Activated naive CD8-positive, alpha-beta T cell treated with anti-CD3 and anti-CD28 coated beads, Interleukin-2, amount 50 U/mL, for 16 hours (primary cell): ENCODE measurements at places on chromosomes 7 and 10.

GRCh38 chr10:19169684-19170083 lies 121.1 kb downstream of the MALRD1 start:
- no peak for DNase-seq

GRCh38 chr7:73960548-73960947 lies 67.4 kb upstream of the ELN start:
- DNase-seq, result no peak

- no peak for DNase-seq
These were observed 11.6 kb downstream of the IMPDH1 start for GRCh38 chr7:128398016-128398840.

GRCh38 chr10:89463846-89464537 lies 49.6 kb downstream of the IFIT5 start:
- DNase-seq, result no peak

- no peak for DNase-seq
These were observed 561.1 kb downstream of the TCERG1L start for GRCh38 chr10:130750441-130750840.

- DNase-seq, result no peak
These were observed 227.0 kb downstream of the INHBA start for GRCh38 chr7:41475801-41476459.

- no peak for DNase-seq
These were observed 14.7 kb upstream of the SERPINE1 start for GRCh38 chr7:101112233-101112632.

- no peak for DNase-seq
These were observed 938.4 kb downstream of the SORCS1 start for GRCh38 chr10:106226142-106226541.

GRCh38 chr10:132200344-132201110 lies 13.8 kb downstream of the DPYSL4 start:
- DNase-seq, result no peak

DNA sequence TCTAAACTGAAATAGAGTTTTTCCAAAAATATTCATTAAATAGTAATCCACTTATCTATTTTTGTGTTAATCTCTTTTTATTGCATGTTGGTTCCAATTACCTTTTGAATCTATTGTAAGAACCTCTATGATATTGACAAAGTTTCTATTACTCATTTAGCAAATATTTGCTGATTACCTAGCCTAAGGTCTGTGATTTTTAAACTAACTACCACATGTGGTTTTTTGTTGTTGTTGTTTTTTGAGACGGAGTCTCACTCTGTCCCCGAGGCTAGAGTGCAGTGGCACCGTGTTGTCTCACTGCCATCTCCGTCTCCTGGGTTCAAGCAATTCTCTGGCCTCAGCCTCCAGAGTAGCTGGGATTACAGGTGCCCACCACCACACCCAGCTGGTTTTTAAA lies 2.0 kb upstream of the ASB13 start:
- no peak for DNase-seq

GRCh38 chr7:131880078-131880477 lies 323.6 kb upstream of the PODXL start:
- no peak for DNase-seq

- DNase-seq, result no peak
These were observed 90.2 kb upstream of the GNA12 start for GRCh38 chr7:2934211-2934731.

GRCh38 chr10:117768333-117769042 lies 225.9 kb downstream of the EMX2 start:
- DNase-seq, result no peak

- DNase-seq, result no peak
These were observed 13.1 kb downstream of the UNC5B start for GRCh38 chr10:71225291-71226058.

DNA sequence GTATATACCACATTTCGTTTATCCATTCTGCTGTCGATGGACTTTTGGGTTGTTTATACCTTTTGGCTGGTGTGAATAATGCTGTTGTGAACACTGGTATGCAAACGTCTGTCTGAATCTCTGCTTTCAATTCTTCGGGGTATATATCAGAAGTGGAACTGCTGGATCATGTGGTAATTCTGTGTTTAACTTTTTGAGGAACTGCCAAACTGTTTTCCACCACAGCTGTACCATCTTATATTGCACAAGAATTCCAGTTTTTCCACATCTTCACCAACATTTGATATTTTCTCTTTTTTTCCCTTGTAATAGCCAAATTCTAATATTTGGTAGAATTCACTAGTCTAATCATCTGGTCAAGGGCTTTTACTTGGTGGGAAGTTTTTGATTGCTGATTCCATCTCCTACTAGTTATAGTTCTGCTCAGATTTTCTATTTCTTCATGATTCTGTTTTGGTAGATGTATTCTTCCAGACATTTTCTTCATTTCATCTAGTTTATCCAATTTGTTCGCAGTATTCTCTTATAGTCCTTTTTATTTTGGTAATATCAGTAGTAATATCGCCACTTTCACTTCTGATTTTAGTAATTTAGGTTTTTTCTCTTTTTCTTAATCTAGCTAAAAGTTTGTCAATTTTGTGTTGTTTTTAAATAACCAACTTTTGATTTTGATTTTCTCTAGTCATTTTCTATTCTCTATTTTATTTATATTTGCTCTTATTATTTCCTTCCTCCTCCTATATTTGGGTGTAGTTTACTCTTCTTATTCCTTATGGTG lies 271.2 kb downstream of the ZEB1 start:
- no peak for DNase-seq
